ENCODE measurements at places on chromosomes 1 and 21.

GRCh38 chr1:48715921-48716320 is 60.8 kb downstream of the BEND5 start:
- no peak for DNase-seq

DNA sequence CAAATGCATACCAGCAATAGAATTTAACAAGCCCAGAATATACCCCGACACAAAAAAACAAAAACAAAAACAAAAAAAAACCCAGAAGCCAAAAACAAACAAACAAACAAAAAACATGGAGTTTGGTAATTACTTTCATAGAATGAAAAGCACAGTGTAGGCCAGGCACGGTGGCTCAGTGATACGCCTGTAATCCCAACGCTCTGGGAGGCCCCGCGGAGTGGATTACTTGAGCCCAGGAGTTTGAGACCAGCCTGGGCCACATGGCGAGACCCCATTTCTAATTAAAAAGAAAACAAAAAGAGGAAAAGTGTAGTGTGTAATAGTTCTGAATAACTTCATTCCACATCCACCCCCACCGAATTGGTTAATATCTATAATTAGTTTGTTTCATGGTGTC is 1265.7 kb downstream of the NCAM2 start:
- no peak for DNase-seq

GRCh38 chr1:88740784-88741183 is 56.7 kb downstream of the PKN2 start:
- DNase-seq, result no peak

DNA sequence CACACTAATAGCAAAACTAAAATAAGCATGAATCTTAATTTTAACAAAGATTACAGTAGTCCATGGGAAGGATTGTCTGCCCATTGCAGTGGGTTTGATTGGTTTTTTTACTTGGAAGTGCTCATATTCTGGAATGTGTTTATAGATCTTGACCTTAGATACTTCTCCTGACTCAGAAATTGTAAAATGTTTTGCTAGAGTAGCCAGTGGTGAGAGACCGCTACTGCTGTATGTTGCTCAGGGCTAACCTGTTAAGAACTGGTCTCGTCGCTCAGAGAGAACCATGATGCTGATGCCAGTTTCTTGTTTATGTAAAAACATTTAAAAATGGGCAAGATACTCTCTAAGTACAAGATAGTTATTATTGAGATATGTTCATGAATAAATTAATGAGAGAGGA is 99.9 kb downstream of the ROR1 start:
- no peak for DNase-seq

DNA sequence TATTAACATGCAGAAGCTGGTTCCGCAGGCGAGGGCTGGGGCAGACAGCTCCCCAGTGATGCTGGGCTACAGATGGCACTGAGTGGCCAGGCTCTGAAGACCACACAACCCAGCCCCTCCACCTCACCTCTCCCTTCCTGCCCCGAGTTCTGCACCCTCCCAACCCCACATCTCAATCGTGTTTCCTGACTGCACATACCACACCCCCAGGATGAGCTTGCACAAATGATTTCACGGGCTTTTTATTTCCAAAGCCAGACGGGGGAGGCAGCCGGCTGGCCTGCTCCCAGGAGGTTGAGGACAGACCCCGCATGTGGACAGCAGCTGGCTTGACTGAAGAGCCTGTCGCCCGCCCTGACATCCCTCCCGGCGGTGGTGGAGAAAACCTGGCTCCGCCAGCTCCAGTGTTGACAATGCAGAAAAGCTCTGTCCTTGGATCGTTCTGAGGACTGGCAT is 21.4 kb upstream of the ALDH4A1 start:
- no peak for DNase-seq

DNA sequence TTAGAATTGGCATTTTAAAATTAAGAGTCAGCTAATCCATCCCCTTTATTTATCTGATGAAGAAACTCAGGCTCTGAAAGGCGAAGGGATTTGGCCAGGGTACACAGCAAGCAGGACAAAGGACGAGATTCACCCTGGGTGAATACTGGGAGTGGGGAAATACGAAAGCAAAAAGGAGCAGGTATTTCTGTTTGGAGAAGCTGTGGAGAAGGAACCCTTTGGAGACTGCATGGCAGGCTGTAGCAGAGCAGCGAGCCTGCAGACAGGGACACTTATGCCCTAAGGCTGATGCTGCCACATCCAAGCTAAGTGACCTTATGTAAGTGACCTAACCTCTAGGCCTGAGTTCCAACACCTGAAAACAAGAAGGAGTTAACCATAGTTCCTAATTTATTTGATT is 207.2 kb upstream of the C1orf87 start:
- no peak for DNase-seq

GRCh38 chr1:169768161-169768560 is 26.5 kb downstream of the METTL18 start:
- no peak for DNase-seq

DNA sequence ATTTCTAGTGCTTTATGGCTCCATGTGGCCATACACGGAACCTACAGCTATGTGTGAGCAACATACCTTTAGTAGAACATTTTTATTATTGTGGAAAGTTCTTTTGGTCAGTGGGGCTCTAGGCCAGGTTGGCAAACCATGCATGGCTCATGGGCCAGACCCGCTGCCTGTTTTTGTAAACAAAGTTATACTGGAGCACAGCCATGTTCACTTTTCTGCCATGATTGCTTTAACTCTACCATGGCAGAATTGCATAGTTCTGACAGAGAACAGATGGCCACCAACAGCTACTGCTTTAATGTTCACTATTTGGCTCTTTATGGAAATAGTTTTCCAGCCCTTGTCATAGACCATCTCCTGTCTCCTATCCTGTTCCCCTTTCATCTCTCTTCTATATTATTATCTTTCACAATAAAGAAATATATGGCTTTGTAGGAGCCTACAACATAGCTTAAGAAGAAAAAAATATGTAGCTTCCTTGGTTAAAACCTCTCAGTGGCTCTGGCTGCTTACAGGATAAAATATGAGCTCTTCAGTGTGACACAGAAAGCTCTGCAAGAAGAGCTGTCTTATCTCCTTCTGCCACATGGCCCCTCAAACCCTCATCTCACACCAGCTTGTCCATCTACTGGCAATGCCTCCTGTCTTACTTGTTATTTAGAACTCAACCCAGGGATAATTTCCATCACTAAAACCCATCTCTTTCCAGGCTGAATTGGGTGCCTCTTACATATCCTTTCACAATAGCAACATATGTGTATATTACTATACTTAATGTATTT is 54.6 kb upstream of the RWDD3 start:
- no peak for DNase-seq

DNA sequence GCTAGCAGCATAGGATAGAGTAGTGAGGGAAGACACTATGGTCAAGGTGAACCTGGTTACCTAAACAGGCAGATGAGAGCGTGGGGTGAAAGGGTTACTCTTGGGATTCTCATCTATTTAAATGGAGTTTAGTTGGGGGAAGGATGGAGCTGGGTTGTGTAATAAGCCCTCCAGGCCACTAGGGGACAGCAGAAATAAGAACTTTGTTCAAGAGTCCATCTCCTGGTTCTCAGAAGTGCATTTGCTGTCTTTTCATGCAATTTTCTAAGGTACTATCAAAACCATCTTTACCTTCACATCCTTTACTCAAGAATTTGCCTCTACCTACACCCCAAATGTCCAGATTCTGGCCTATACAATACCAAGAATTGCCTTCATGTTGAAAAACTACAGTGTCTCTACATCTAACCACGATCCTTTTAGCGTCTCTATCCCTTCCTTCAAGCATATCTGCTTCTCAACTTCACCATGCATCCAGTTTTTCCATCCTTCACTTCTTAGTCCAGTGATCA is 28.0 kb downstream of the SLAMF1 start:
- no peak for DNase-seq

GRCh38 chr1:116167625-116168276 is 56.6 kb downstream of the MAB21L3 start:
- no peak for DNase-seq

GRCh38 chr1:209883341-209883971 is 54.6 kb upstream of the SYT14 start:
- no peak for DNase-seq

GRCh38 chr1:116722016-116722838 is 32.0 kb upstream of the CD2 start:
- DNase-seq, result no peak

DNA sequence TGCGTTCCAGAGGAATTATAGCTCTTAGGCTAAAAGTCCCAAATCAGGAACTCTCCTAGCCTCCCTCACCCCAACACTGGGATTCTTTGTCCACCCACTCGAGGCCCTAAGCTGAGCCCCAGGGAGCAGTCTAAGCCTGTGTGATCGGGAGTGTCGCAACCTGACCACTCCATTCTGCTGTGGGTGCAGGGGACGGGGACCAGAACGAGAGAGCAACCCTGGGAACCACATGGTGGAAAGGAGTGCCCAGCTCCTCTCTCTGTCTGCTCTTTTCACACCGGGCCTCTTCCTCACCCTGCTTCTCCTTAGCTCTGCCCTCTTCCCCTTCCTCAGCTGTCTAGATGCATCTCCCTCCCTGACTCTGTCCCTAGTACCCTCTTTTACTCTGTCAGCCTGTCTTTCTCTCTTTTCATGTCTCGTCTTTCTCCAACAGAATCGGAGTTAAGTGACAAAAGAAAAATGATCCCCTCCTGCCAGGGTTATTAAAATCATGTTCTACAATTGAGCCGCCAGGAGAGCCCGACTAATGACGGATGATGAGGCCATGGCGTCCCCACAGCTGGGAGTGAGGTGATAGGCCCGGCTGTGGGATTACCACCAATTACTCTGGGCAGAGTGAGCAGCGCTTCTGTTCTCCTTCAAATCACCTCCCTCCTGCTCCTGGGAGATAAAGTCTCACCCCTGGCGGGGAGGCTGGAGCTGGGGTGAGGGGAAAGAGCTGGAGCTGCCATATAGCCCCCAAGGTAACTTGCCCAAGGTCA is 34.5 kb upstream of the CSF3R start:
- DNase-seq, result no peak

DNA sequence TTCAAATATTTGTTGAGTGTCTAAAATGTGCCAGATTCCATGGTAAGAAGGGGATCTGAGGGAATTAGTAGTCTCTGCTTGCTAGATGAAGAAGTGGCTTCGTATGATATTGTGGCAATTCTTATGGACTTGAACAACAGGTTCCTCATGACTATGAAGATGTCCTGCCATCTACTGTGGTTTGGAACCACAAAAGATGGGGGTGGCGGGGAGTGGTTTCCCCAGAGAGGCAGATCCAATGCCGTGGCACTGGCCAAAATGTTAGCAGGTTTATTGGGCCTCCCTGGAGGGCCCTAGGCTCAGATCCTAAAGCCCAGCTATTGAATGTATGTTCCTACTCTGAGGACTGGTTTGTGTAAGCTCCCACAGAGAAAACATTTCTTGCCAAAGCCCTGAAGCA is 120.8 kb downstream of the RGS2 start:
- DNase-seq, result no peak

- DNase-seq, result no peak
These were observed 28.0 kb downstream of the URB1 start for GRCh38 chr21:32364796-32365195.

DNA sequence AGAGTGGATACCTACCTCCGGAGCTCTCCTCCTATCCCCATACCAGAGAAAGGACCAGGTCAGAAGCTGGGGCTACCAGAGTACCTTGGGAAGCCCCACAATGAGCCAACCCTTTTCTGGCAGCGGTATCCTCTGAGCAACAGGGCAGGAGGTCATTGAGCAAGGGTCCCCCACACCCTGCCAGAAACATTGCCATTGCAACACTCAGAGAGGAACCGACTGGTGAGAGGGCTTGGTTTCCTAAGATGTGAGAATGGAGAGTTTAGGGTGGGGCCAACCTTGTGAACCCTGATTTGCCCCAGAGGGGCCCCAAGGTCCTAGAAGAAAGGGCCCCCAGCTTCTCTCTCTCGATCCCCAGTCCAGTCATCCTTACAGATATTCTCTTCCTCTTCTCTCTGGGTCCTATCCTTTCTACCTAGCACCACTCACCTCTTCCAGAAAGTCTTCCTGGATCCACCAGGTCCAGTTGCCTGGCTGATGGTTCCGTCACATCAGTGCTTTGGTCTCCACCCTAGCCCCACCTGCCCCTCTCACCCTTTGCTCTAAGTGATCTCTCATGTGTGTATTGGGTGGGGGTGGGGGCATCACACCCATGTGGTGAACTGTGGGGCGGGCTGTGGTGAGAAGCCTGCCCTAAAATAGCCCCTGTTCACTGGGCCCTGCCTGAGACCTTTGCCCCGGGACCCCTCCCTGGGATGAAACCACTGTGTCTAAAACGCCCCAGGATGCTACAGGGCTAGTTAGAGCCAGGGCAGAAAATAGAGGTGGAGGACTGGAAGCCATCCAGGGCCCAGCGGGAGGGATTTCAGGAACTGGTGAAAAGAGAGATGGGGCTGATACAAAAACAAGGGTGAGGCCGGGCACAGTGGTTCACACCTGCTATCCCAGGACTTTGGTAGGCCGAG is 8.7 kb downstream of the FGR start:
- DNase-seq, result no peak

- peak; percentile 50 for DNase-seq
These were observed 31.1 kb upstream of the SLC45A3 start for GRCh38 chr1:205711105-205712048.

DNA sequence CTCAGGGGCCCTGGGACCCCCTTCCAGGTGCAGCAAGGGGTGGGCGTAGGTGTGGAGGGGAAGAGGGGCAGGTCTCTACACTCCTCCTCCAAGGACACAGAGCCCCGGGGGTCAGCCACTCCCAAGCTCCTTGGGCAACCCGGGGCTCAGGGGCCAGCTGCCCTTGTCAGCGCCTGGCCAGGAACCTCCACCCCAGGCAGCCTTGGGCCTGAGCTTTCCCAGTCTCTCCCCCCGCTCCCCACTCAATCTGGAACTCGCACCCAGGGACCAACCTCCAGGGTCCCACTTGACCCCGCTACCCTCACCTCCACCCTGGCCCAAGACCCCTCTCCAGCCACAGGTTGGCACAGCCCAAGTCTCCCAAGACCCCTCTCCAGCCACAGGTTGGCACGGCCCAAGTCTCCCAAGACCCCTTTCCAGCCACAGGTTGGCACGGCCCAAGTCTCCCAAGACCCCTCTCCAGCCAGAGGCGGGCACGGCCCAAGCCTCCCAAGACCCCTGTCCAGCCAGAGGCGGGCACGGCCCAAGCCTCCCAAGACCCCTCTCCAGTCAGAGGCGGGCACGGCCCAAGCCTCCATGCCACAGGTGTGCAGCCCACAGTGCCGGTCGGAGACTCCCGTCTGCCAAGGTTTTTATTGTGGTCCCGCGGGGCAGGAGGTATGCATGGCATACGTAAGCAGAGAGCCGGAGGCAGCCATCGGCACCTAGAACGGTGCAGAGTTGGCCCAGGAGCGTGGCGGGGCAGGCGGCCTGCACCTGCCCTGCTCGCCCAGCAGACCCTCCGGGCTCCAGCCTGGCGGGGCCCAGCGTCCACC is 3.0 kb downstream of the TNFRSF4 start:
- no peak for DNase-seq

- no peak for DNase-seq
These were observed 10.7 kb downstream of the SH2D2A start for GRCh38 chr1:156805766-156806511.

- DNase-seq, result no peak
These were observed 118.9 kb downstream of the PGBD5 start for GRCh38 chr1:230307213-230307612.

GRCh38 chr1:205407970-205408369 is 13.9 kb downstream of the LEMD1 start:
- DNase-seq, result no peak
